ENCODE measurements at places on chromosomes 12 and 14. TPM values are rescaled to one million over a fixed set of nuclear protein-coding genes. Genes with fewer than 3 reads are reported as not detected.

The EXOC5 gene
- total RNA-seq = 77.7 TPM

The SERPINA9 gene
- not detected for total RNA-seq

The KRT80 gene
- not detected for total RNA-seq

The BIN2 gene
- not detected for total RNA-seq

The CPNE6 gene
- not detected for total RNA-seq

The ADSS1 gene
- total RNA-seq = 7.1 TPM

The LRIG3 gene
- 211 TPM for total RNA-seq

The SSPN gene
- 10.9 TPM for total RNA-seq

The MYH6 gene
- total RNA-seq = not detected

The GPR135 gene
- total RNA-seq = 4.1 TPM

The IFI27 gene
- 34.4 TPM for total RNA-seq

The SLC7A8 gene
- 14.7 TPM for total RNA-seq

The ALX1 gene
- total RNA-seq = not detected

The PLEK2 gene
- 3.0 TPM for total RNA-seq

The SERPINA1 gene
- under 0.01 TPM for total RNA-seq

The SOCS2 gene
- total RNA-seq = 39.0 TPM

The KRT77 gene
- total RNA-seq = not detected

The HOXC11 gene
- not detected for total RNA-seq

The TIMM9 gene
- 26.6 TPM for total RNA-seq

The ACSM4 gene
- total RNA-seq = not detected

The SCN8A gene
- 23.3 TPM for total RNA-seq

The CLEC6A gene
- not detected for total RNA-seq

The ZFP36L1 gene
- 104 TPM for total RNA-seq

The LALBA gene
- total RNA-seq = not detected

The KCNMB4 gene
- total RNA-seq = 0.44 TPM

The ABCC9 gene
- 8.7 TPM for total RNA-seq

The FGF23 gene
- total RNA-seq = not detected

The CIPC gene
- 13.6 TPM for total RNA-seq

The ARID4A gene
- total RNA-seq = 12.4 TPM

The HECTD4 gene
- 28.1 TPM for total RNA-seq

The SYNDIG1L gene
- 0.15 TPM for total RNA-seq

The PAWR gene
- 8.6 TPM for total RNA-seq

The GZMB gene
- not detected for total RNA-seq

The ZFHX2 gene
- total RNA-seq = 0.66 TPM

The SBNO1 gene
- 23.7 TPM for total RNA-seq

The PRR4 gene
- 0.73 TPM for total RNA-seq

The KRT83 gene
- total RNA-seq = not detected

The TAS2R30 gene
- total RNA-seq = 3.6 TPM

The C14orf132 gene
- total RNA-seq = 31.9 TPM

The SALL2 gene
- 6.0 TPM for total RNA-seq

The CD163 gene
- total RNA-seq = not detected

The CLIP1 gene
- 73.4 TPM for total RNA-seq

The CLEC2A gene
- total RNA-seq = not detected

The KRT85 gene
- not detected for total RNA-seq

The SOAT2 gene
- not detected for total RNA-seq

The C12orf54 gene
- total RNA-seq = not detected

The RNFT2 gene
- 7.0 TPM for total RNA-seq

The VWF gene
- 2.9 TPM for total RNA-seq

All from smooth muscle cell of trachea (primary cell).